T-helper 1 cell (primary cell): ENCODE measurements at places on chromosomes 5 and 9.

GRCh38 chr9:19451240-19452087, 42.7 kb downstream of the ACER2 start:
- no peak for DNase-seq

- DNase-seq, result no peak
Measured at GRCh38 chr5:89930591-89931392, 478.8 kb downstream of the CETN3 start.

DNA sequence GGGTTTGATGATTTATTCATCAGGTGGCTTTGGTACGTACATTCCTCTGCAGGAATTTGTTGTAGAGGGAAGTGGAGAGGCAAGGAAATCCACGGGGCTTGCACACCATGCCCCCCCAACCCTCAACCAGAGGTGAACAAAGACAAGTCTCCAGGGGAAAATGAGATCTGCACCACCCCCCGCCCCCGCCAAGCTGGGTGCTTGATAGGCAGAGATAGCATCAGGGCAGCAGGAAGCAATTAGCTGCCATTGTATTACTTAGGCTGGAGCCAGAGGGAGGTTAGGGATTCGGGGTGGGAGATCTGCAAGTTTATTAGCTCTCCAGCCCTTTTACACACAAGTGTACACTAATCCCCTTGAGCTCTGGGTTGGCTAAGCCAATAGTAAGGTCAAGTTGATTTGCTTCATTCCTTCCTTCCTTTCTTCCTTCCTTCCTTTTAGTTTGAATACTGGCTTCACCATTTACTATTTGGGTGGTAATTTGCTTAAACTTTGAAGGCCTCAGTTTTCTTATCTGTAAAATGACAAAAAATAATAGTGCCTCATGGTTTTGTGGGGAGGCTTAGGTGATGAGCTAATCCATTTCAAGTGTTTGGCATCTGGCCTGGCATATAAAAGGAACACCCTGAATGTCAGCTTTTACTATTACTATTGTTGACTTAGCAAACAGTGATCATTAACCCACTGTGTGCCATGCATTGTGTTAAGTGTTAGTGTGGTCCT, 34.1 kb downstream of the SPRY4 start:
- DNase-seq, result no peak

DNA sequence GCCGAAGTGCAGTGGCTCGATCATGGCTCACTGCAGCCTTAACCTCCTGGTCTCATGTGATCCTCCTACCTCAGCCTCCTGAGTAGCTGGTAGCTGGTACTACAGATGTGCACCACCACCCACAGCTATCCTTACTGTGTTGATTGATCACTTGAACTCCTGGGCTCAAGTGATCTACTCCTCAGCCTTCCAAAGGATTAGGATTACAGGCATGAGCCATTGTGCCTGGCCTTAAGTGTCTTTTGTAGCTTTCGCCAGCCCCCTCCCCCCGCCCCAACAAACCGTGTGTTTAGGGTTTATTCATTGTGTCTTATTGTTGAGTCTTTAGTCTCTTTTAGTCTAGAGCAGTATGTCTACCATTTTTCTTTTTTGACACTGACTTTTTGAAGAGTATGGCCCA, 33.1 kb downstream of the SPIN1 start:
- DNase-seq, result no peak

GRCh38 chr5:921456-922435, 29.1 kb downstream of the TRIP13 start:
- no peak for DNase-seq

DNA sequence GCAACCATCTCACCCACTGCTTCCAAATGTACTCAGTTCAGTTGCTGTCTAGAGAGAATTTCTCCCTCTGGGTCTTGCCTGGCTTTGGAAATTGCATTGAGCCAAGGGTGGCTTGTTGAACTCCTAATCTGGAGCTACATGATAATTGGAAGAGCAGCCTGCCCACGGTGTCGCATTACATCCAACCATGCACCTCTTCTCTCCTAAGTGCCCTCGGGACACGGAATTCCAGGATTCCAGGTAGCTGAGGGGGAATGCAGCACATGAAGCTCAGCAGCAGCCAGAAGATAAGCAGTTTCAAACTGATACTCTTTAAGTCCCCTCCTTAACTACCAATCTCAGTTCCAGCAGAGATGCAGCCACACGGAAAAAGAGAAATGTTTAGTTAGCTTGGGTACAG, 509.4 kb upstream of the KLF4 start:
- no peak for DNase-seq
